ENCODE measurements at places on chromosomes 12 and 14.

GRCh38 chr14:38838049-38838978 is 264.7 kb downstream of the SEC23A start:
- no peak for DNase-seq

GRCh38 chr14:89564286-89564957 is 147.4 kb upstream of the FOXN3 start:
- peak; percentile 3 for DNase-seq

GRCh38 chr14:23863836-23864235 is 89.7 kb upstream of the DHRS4 start:
- DNase-seq = no peak

GRCh38 chr12:122203301-122204166 is at the start of gene B3GNT4:
B3GNT4 (plus strand) TSS chr12:122203709; CDS start chr12:122204619, 910 bp downstream.
- DNase-seq = peak; percentile 69

GRCh38 chr12:13233830-13234641 is 37.5 kb downstream of the EMP1 start:
- DNase-seq = peak; percentile 52

- DNase-seq = no peak
Observed at GRCh38 chr12:23555825-23556207, 393.7 kb downstream of the SOX5 start.

DNA sequence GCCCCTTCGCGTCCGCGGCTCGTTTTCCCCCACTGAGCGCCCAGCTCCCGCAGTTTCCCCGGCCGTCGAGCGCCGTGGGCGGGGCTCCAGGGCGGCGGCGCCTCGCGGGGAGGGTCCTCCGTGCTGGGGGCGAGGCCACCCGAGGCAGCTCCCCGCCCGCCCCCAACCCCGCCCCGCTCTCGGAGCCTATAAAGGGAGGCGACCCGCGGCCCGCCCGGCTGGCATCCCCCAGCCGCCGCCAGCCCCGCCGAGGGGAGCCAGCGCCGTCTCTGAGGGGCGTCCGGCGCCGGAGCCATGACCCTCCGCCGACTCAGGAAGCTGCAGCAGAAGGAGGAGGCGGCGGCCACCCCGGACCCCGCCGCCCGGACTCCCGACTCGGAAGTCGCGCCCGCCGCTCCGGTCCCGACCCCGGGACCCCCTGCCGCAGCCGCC is at the start of gene TAMALIN:
Gene TAMALIN, plus strand, starts transcription at position 221 of the 432 bp plus-strand sequence. Its CDS starts 74 bp downstream, at position 295.
- DNase-seq = no peak

- DNase-seq = peak; percentile 15
Observed at GRCh38 chr14:69288011-69288771, 28.2 kb downstream of the GALNT16 start.

- DNase-seq = peak; percentile 3
Observed at GRCh38 chr12:27709932-27710591, 570 bp upstream of the MRPS35 start.

GRCh38 chr12:127650626-127651025 is 616.3 kb upstream of the TMEM132C start:
- DNase-seq = no peak

- no peak for DNase-seq
Observed at GRCh38 chr12:70966996-70967790, 46.7 kb upstream of the PTPRR start.

DNA sequence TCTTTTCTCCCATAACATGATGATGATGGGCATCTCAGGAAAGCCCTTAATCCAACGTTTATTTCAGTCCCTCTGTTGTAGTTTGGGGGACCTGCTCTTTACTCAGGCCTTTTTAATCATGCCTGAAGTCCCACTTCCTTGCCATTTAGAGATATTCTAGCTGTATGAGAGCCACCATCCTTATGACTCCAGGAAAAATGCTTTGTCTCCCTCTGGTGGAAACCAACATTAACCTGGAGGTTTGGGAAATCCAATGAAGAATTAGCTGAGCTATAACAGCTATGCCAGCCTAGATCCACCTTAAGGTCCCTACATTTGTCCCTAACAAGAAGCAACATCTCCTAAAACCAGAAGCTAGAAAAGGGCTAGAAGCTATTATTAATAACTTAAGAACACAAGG is 1399.1 kb downstream of the LRFN5 start:
- no peak for DNase-seq

GRCh38 chr12:117563706-117564105 is 202.3 kb upstream of the NOS1 start:
- DNase-seq = no peak

GRCh38 chr14:89973234-89973823 is 17.6 kb downstream of the TDP1 start:
- peak; percentile 68 for DNase-seq

GRCh38 chr12:18690653-18691052 is 47.2 kb downstream of the PLCZ1 start:
- peak; percentile 94 for DNase-seq

DNA sequence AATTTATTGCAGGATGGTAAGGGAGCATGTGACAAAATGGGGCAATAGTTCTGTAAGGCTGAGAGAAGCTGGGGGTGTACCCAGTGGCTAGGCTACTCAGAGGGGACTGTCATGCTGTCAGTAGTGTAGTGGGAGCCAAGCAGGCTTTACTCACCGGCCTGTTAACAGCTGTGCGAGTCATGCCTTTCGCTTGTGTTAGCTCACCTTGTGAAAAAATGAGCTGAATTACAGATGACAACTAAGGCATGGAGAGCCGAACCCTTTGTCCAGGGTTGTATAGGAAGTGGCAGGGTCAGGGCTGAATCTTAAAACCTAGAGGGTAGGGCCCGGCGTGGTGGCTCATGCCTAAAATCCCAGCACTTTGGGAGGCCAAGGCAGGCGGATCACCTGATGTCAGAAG is 37.9 kb downstream of the SH2B3 start:
- no peak for DNase-seq

DNA sequence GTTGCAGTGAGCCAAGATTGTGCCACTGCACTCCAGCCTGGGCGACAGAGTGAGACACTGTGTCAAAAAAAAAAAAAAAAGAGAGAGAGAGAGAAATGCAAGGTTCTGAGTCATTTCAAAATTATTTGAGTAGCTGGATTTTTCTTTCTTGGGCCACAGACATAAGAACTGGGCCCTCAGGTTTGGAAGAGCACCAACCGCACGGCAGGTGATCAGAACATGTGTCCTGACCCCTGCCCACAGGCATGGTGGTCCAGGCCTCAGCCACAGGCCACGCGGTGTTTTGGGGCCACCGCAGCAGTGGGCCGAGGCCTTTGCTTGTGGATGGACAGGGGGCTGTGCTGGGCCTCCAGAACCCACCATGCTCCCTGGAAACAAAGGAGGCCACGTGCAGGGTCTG is 126.7 kb downstream of the CALM1 start:
- no peak for DNase-seq

DNA sequence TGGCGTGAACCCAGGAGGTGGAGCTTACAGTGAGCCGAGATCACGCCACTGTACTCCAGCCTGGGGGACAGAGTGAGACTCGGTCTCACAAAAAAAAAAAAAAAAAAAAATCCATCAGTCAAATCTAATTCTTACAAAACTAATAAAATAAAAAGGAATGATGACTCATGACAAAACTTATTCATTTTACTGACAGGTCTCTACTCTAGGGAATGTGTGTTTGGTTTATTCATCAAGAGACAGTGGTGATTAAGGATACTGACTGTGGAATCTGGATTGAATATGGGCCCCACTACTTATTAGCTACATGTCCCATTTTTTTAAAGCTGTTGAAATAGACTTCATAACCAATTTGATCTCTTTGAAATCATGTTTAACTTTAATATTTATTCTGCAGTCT is 29.3 kb upstream of the GAS2L3 start:
- no peak for DNase-seq

GRCh38 chr12:52627395-52628110 is 9.2 kb upstream of the KRT73 start:
- DNase-seq = no peak

DNA sequence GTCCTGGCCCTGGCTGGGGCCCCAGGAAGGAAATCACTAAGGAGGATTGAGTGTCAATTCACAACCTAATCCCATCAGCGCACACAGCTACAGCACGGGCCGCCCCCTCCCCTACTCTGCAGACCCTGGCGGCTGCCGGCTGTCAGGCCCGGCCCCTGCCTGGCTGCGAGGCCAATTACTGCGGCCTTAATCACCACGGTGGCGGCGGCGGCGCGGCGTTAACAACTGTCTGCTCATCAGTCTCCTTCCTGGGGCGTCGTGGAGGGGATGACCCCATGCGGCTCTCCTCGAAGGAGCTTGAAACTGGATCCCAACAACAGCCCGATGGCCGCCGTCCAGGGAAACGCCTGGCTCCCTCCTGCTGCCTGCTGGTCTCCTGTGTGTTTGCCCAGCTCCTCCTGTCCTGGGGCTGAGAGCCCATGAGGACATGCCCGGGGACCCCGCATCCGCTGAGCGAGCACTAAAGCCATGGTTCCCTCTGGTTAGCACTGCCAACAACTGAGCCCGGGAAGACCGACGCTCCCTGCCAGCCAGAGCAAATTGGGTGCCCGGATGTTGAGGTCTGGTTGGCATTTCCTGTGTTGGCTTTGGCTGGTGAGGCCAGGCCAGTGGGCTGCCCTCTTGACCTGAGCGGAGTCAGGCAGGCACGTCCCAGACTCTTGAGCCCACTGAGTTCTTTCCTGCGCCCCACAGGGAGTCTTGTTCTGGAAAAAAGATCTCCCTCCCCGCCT is 21.8 kb upstream of the EIF2B2 start:
- no peak for DNase-seq

DNA sequence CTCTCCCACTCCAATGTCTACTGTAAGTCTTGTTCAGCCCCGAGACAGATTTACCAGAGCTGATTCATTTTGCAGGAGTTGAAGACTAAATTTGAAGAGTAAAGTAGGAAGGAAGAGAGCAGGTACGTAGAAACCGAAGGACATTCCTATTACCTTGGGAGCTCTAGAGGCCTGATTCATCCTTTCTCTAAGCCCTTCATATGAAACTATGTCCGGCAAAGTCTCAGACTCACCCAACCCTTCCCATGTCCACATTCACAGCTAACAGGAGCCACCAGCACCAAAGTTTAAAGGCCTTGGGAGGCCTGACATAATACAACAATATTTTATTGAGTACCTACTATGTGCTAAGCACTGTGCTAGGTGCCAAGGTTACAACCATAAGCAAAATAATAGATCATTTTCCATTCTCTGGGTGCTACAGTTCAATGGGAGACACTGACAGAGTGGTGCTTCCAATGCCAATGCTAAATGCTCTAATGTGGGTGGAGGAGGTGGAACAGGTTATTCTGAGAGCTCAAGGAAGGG is 86.6 kb downstream of the PHLDA1 start:
- DNase-seq = no peak

- no peak for DNase-seq
Observed at GRCh38 chr12:101670007-101670671, 27.3 kb upstream of the CHPT1 start.

- no peak for DNase-seq
Observed at GRCh38 chr14:101064718-101065117, 161.2 kb upstream of the RTL1 start.

DNA sequence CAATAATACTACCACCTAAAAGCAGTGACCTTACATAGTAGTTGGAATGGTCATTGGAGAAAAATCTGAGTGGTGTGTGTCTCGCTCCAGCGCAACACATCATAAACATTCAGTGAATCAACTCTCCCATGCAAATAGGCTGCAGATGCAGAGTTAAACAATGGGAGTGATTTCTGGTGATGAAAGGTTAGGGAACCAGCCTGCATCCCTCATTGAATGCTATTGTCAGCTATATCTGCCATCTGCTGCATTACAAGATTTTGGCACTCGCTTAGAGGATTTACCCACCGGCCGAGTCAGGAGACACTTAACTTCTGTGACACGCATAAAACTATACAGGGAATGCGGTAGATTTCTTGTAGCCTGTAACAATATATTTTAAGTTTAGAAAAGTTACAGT is 900.9 kb downstream of the FLRT2 start:
- no peak for DNase-seq

GRCh38 chr12:67666605-67667004 is 18.1 kb downstream of the DYRK2 start:
- no peak for DNase-seq
